Stimulated activated CD8-positive, alpha-beta memory T cell treated with anti-CD3 and anti-CD28 coated beads, Interleukin-2, amount 100 ng/mL, for 1 hour (primary cell): ENCODE measurements at places on chromosomes 11 and 22.

DNA sequence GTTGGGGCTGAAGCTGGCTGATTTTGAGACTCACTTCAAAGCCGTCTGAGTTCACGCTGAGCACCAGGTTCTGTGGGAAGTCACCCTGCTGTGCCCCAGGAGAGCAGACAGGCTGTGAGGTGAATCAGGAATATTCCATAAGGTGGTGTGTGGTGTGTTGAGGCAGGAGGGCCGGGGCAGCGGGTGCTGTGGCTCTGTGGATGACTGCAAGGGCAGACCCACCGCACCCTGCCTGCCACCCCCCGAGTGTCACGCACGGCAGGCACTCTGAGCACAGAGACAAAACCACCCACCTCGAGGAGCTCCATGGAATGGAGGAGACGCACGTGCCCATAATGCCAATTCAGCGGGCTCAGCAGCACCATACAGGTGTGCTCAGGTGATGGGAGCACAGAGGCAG, 147.8 kb downstream of the PKNOX2 start:
- DNase-seq = no peak

- no peak for DNase-seq
These were observed 56.4 kb upstream of the LMO1 start for GRCh38 chr11:8320076-8320475.

DNA sequence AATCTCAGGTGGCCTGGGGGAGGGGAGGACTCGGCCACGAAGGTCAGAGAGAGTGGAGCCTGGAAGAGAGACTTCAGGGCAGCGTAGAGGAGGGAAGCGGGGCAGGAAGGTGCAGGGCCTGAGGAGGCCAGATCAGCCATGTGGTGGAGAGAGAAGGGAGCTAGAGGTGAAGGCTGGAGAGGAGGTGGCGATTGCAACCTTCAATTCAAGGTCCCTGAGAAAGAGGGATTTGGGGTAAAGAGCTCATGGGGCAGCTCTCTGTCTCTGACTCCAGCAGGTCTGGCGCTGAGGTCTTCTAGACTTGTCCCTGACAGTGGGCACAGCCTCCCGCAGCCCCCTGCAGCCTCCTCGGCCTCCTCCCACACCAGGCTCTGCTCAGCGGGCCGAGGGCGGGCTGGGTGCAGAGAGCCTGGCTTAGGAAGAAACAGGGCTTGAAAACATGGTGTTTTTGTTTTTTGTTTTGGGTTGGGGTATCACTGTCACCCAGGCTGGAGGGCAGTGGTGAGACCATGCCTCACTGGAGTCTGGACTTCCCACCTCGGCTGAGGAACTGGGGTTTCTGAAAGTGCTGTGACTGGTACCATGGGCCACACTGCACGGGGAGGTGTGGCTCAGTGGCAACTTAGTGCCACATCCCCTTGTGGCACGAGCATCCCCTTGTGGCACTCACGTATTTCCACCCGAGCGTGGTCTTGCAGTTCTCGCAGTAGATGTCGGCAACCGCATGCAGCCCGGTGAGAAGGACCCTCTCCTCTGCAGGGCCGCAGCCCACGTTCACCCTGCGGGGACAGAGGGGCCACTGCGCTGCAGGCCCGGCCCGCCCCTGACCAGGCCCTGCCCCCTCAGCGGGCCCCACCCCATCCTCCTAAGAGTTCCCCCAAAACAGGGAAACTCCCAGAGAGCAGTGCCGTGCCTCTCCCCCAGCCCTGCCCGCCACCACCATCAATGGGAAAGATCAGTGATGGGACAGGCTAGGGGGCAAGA, 32.6 kb downstream of the YPEL1 start:
- DNase-seq = no peak

DNA sequence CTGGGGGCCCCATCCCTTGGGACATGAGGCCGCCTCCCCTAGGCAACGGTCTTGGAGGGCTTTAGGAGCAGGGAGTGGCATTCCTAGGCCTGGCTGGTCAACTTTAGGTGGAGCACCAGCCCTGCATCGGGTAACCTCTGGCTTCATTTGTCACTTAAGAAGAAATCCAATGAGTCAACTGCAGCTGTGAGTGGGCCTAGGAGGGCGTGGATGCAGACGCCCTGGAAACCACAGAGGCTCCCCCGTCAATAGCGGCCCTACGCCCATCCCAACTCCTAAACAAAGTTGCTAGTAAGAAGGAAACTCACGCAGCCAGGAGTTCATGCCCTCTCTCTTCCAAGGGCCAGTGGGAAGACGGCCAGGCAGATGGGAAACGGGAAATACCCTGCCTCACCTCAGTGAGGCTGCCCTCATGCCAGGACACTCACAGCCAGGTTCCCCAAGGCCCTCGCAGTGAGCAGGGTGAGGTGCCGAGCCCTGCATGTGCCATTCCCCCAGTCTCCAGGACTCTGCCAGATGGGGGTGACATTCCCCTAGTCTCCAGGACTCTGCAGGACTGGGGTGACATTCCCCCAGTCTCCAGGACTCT, 20.8 kb downstream of the BID start:
- no peak for DNase-seq

DNA sequence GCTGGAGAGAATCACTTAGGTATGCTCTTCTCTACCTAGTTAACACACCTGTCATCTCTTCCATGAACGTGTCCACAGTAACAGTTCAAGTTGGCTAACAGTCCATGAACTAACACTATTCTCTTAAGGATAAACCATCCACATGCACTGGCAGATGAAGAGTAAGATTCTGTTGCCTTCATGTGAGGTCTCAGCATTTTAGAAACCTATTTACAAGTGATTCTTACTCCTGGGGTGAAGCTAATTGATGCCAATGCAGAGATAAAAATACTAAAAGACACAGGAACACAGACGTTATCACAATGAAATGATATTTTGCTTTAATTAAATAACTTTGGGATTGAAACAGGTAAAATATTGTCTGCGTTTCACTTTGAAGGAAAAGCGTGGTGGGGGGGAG, 1.3 kb downstream of the LRRC4C start:
- DNase-seq = no peak

DNA sequence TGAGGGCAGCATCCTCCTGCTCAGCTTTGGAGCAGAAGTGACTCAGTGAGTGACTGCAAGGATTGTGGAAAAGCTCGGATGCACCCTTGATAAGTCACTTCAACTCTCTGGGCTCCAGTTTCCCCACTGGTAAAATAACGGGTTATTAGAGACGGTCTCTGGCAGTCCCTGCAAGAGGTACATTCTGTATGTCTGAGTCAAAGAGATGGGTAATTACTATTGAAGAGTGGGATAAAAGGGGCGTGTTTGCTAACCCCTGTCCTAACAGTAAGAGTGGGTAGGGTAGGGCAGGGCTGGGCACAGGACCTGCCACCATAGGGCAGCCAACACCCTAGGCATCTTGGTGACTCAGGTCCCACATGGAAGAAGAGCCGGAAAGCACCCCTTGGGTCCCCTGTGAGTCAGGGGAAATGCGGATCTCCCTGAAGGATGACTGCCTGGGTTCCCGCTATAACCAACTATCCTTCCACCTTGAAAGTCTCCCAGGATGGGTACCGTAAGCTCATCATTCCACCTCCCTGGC, 7.3 kb upstream of the AHNAK start:
- no peak for DNase-seq

DNA sequence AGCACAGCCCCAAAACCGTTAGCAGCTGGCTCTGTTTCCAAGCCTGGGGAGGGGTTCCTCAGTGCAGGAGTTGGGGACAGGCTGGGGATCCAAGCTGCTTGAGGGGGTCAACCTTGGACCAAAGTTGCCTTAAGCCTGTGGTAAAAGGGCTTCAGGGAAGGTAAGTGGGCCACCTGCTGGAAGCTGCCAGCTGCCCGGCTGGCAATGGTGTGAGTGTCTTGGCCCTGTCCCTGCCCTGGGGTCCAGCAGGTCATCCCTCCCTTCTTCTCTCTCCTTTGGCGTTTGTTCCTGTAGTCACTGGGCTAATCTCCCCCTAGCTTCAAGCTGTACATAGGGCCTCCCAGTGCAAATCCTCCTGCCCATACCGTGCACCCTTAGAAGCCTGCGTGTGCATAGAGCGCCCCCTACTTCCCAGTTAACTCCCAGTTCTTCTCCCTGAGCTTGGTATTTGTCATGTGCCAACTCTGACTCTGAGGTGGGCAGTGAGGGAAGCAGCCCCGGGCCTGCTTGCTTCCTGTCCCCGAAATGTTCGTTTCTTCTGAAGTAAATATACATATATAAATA, 4.4 kb downstream of the TMEM258 start:
- DNase-seq = no peak

GRCh38 chr11:34405079-34405858, 33.5 kb upstream of the CAT start:
- DNase-seq = no peak

DNA sequence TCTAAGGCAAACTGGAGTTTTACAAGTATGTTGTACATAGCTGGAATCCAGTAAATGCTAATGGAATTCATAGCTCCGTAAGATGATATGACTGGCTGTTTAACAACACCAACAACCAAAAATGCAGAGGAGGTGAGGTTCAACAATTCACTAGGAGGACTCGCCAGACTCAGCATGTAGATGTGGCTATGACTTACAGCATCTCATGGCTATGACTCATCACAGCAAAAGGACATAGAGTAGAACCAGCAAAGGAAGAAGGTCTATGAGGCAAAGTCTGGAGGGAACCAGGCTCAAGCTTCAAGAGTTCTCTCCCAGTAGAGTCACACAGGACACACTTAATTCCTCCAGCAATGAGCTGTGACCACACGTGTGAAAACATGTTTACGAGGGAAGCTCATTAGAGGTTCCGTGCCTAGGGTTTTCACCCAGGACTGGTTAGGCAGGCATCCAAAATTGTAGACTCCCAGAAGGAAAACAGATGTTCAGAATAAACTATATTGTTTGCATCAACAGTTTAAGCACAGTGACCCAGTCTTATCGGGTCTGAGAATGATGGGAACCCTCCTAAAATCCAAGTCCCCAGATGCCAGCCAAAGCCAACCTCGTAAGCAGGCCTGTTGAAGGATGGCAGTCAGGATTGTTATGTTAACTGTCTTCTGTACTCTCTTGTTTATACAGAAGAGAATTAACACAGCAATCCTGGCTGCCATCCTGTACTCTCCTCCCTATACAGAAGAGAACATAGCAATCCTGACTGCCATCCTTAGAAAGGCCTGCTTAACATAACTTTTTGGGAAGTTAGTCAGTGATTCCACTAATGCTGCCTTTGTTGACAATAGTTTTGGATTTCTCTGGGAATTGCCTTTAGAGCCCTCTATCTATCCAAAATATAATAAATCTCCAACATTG, 116.6 kb downstream of the LARGE1 start:
- DNase-seq = no peak

GRCh38 chr11:63262547-63262946, 19.1 kb upstream of the SLC22A25 start:
- no peak for DNase-seq

DNA sequence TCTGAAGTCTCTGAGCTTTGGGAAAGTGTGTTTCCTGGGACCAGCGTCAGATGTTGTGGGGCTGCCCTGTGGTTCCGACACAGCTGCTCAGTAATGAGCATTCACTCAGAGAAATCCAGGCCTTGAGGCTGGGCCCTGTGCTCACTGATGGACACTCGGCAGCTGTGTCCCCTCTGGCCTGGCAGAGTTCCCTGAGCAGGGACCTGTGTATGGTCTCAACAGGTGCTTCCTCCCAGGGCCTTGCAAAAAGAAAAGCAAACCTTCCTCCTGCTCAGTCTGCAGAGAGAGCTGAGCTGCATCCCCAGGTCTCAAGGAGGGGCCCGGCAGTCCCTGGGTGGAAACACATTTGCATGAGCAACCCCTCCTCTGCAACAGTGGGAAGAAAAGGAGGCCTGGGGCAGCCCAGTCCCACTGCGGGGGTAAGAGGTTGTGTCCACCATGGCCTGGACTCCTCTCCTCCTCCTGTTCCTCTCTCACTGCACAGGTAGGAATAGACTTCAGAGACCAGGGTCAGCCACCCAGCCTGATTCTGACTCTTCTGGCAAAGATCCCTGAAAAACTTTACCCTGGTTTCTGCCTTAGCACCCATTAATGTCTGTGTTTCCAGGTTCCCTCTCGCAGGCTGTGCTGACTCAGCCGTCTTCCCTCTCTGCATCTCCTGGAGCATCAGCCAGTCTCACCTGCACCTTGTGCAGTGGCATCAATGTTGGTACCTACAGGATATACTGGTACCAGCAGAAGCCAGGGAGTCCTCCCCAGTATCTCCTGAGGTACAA, 131.2 kb downstream of the VPREB1 start:
- DNase-seq = no peak

DNA sequence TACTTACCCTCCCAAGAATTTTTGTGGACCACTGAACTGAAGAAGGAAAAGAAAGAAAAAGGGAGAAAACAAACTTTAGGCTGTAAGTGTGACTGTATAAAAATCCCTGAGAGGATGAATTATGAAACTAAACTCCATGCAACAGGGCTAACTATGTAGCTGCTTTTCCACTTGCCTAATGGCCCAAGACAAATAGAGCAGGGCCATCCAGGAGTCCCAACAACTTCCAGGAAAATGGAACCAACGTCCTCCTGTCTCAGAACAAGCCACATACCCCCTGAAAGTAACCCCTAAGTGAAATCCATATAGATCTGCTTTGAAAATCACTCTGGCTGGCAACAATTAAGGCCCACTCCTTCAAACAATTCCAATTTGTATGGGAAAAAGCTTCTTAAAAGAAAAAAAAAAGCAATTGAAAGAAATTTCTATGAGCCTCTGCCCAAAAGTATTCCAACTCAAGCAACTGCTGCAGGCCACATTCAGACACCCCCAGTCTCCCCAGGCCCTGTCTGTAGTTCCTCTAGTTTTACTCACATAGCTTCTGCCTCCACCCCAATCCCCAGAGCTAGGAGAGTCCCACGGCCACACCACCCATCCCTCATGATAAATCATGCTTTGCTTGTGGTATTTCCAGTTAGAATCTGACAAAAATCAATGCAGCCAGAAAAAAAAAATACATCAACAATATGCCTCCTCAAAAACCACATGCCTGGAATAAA, 12.7 kb downstream of the RBFOX2 start:
- no peak for DNase-seq

DNA sequence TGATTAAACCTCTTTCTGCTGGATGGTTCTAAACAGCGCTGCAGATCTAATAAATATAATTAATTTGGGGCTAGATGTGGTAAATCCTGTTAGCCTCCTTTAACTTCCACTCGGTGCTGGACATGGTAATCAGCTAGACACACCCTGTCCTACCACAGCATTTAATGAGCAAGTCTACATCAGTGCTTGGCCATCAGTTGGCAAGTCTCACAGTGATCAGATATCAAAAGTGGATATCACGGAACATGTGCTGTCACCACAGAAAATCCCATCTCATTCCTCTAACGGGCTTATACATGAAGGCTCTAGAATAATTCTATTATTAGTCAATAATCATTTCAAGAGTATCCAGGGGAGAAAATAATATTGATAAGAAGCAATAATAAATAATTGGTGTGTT, 5.6 kb upstream of the USP28 start:
- DNase-seq = no peak
